ENCODE measurements at places on chromosomes 3 and 15.

GRCh38 chr3:170352936-170353335 is 4.6 kb upstream of the SKIL start:
- no peak for DNase-seq

DNA sequence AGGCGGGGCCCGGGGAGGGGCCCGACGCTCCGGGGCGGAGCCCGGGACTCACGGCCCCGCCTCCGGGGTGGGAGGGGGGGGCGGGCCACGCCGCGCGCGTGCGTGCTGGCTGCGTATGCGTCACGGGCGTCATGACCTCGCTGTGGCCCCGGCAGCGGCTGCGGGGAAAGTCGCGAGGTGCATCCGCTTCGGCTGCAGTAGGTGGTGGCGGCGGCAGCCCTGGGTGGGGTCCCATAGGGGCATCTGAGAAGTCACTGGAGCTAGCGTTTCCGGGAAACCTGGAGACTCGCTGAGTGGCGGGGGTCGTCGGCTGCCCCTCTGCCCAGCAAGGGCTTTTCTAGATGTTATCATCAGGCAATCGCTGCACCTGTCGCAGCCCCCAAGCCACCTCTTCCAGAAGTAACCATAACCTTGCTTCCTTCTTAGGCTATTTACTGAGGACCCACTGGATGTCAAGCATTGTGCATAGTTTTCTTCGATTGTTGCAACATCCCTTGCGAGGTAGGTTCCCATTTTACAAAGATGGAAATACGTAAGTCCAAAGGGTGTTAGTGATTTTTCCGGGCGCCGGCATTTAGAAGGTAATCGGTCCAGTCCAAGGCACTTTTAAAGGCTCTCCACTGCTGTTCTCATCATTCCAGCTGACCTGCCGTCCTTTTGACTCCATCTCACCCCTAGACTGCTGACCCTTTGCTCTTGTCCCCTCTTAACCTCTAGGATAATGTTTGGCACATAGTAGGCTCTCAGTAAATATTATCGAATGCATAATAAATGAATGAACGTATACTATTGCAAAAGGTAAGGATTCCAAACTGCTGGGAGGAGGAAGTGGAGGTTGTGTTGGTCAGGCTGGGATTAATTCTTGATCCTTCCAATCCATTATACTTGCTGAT is at the start of gene GDPGP1:
GDPGP1 (plus strand) TSS at position 114 of the 893 bp plus-strand sequence. CDS start 6,700 bp downstream, outside the sequence.
- no peak for DNase-seq

- no peak for DNase-seq
Measured at GRCh38 chr3:6097556-6097955, 763.4 kb upstream of the GRM7 start.

DNA sequence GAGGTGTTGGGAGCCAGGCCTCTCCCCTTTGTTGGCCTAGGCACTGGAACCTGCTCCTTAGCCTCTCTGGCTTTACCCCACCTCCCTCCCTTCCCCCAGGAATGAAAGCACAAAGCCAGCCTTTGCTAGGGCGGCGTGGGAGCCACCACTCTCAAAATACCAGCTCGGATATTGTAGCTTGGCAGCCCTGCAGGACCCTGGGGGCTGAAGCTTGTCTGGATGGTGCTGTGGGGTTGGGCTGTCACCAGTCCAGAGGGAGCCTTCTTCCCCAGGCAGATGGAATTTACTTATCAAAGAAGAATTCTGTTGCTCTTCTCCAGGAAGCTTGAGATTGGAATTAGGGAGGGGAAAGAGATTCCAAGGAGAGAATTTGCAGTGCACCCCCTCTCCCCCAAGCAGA is 14.9 kb upstream of the GRM2 start:
- no peak for DNase-seq

DNA sequence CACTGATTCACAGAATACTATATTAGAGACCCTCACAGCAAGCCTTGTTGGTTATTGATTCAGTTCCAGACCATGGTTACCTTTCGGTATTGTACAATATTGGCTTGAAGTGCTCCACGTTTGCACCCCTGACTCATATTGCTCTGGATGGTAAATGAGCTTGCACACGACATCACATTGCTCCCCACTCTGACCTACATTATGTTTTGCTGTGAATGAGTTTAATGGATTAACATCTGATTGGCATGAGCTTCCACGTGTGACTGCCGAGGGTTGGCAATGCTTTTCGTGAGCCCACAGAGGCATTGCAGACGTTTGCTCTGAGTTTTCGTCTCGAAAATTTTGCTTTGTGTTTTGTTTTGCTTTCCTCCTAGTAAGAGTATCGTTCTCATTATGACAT is 225.8 kb upstream of the ICE2 start:
- no peak for DNase-seq
